A549 treated with CORT108297 at 1 μM for 4 hours (cell line): ENCODE measurements at places on chromosomes 16 and 17. TPM values are rescaled to one million over a fixed set of nuclear protein-coding genes. Genes with fewer than 3 reads are reported as not detected.

The HS3ST2 gene
- not detected in 5 replicates for total RNA-seq

The ZFPM1 gene
- 5.3 to 8.6 TPM (median 7.8 TPM) in 5 replicates for total RNA-seq

The ABCA6 gene
- 0.05 TPM in 1 of 5 replicates, not detected in the others for total RNA-seq

The EPX gene
- total RNA-seq: 0.03 TPM in 1 of 5 replicates, not detected in the others

The HSDL1 gene
- total RNA-seq: 18.1 to 19.6 TPM (median 19.4 TPM) in 5 replicates

The GPR139 gene
- total RNA-seq: not detected in 5 replicates

The SLC35G3 gene
- not detected in 5 replicates for total RNA-seq

The RCVRN gene
- total RNA-seq: not detected in 5 replicates

The C1QTNF8 gene
- total RNA-seq: not detected in 5 replicates

The NT5C3B gene
- 106 to 112 TPM (median 110 TPM) in 5 replicates for total RNA-seq

The NOS2 gene
- total RNA-seq: 0.13 to 0.18 TPM (median 0.15 TPM) in 5 replicates

The KCNJ12 gene
- total RNA-seq: 0.68 to 1.2 TPM (median 1.0 TPM) in 5 replicates

The FAM171A2 gene
- total RNA-seq: 2.5 to 5.2 TPM (median 4.2 TPM) in 5 replicates

The CES4A gene
- total RNA-seq: 1.6 to 2.1 TPM (median 1.9 TPM) in 5 replicates

The KRTAP2-1 gene
- not detected in 5 replicates for total RNA-seq

The PLK1 gene
- total RNA-seq: 150 to 186 TPM (median 167 TPM) in 5 replicates

The TMEM235 gene
- total RNA-seq: not detected in 5 replicates

The HOXB6 gene
- 4.2 to 6.5 TPM (median 6.2 TPM) in 5 replicates for total RNA-seq

The KRT14 gene
- 0.08 to 0.34 TPM (median 0.13 TPM) in 3 of 5 replicates, not detected in the others for total RNA-seq

The CYGB gene
- total RNA-seq: 0.91 to 1.8 TPM (median 1.1 TPM) in 5 replicates

The SALL1 gene
- 0.11 to 0.39 TPM (median 0.29 TPM) in 5 replicates for total RNA-seq

The TBC1D26 gene
- total RNA-seq: 0.02 TPM in 1 of 5 replicates, not detected in the others

The MYADML2 gene
- total RNA-seq: not detected in 5 replicates

The GNPTG gene
- 27.0 to 40.3 TPM (median 36.2 TPM) in 5 replicates for total RNA-seq

The FAM20A gene
- 0.04 to 0.18 TPM (median 0.10 TPM) in 3 of 5 replicates, not detected in the others for total RNA-seq

The KREMEN2 gene
- 0.74 to 2.4 TPM (median 2.2 TPM) in 5 replicates for total RNA-seq

The C16orf86 gene
- 0.16 to 0.19 TPM (median 0.18 TPM) in 3 of 5 replicates, not detected in the others for total RNA-seq

The FBXL16 gene
- total RNA-seq: 2.7 to 5.7 TPM (median 5.3 TPM) in 5 replicates

The ARRB2 gene
- total RNA-seq: 49.6 to 68.0 TPM (median 61.1 TPM) in 5 replicates

The ODF4 gene
- total RNA-seq: not detected in 5 replicates

The CIBAR2 gene
- total RNA-seq: 0.13 to 0.15 TPM in 2 of 5 replicates, not detected in the others

The TUBB3 gene
- total RNA-seq: 188 to 260 TPM (median 243 TPM) in 5 replicates

The BORCS6 gene
- total RNA-seq: 5.4 to 9.0 TPM (median 8.1 TPM) in 5 replicates

The KRT37 gene
- total RNA-seq: not detected in 5 replicates

The MFAP4 gene
- 0.05 to 0.06 TPM in 2 of 5 replicates, not detected in the others for total RNA-seq

The RNU2-1 gene
- total RNA-seq: not detected in 5 replicates

The ASGR2 gene
- total RNA-seq: 0.14 TPM in 1 of 5 replicates, not detected in the others

The LONP2 gene
- total RNA-seq: 23.1 to 32.5 TPM (median 30.7 TPM) in 5 replicates
